Stomach (tissue), 19 donors: ENCODE measurements at places on chromosomes 4 and X. TPM values are rescaled to one million over a fixed set of nuclear protein-coding genes. Genes with fewer than 3 reads are reported as not detected.

- no peaks in the 10 kb centered on the region for H3K4me1 ChIP-seq
- H3K27me3 ChIP-seq = no peaks in the 10 kb centered on the region
Measured at GRCh38 chrX:46209037-46209436, 336.2 kb downstream of the ZNF674 start.

GRCh38 chr4:101198682-101199339 is 148.5 kb downstream of the PPP3CA start:
- H3K27ac ChIP-seq = no peak overlapping the region
- DNase-seq = no peak
- no peaks in the 10 kb centered on the region for H3K27me3 ChIP-seq
- no peak overlapping the region for H3K4me3 ChIP-seq
- peaks cover 14% of the 10 kb centered on the region for H3K36me3 ChIP-seq

- no peaks in the 10 kb centered on the region for H3K27me3 ChIP-seq
- DNase-seq = no peak
- H3K4me3 ChIP-seq = no peak overlapping the region
- H3K36me3 ChIP-seq = no peaks in the 10 kb centered on the region
- H3K4me1 ChIP-seq = no peaks in the 10 kb centered on the region
Measured at GRCh38 chrX:141669689-141670088, 28.9 kb downstream of the SPANXD start.

Gene DCAF8L1
- total RNA-seq = not detected

DNA sequence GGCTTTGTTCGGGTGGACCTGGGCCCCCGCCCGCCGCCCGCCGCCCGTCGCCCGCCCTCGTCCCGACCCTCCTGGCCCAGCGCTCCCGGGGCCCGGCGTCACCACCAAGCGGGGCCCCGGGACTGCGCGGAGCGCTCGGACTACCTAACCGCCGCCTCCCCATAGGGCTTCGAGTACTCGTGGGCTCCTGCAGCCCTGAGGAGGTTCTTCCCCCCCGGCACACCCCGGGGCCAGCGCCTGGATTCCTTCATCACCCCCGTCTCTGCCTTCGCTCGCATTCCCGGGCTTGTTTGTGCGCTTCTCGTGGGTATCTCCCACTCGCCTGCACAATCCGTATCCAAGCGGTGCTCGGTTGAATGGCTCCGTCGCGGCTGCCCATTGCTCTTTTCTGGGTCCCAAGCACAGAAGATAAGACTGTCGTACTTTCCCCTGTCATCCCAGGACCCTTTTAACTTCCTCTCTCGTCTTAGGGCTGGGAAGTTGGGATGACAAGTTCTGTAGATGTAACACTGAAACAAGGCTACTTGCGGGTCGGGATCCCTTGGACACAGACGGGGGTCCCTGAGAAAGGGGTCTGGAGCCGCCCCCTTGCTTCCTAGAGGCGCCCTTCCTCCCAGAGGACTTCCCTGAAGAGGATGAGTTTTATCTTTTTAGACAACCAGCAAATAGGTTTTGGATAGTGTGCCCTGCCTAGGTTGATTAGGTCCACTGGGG is 565 bp downstream of the MOB1B start:
- peak overlapping the region; percentile 85 for H3K27ac ChIP-seq
- H3K4me1 ChIP-seq = peaks cover 28% of the 10 kb centered on the region
- H3K36me3 ChIP-seq = no peaks in the 10 kb centered on the region
- H3K4me3 ChIP-seq = peak overlapping the region; percentile 84
- DNase-seq = no peak
